Right lobe of liver (tissue), 6 donors: ENCODE measurements at places on chromosomes 4 and X. TPM values are rescaled to one million over a fixed set of nuclear protein-coding genes. Genes with fewer than 3 reads are reported as not detected.

- no peak overlapping the region for H3K27ac ChIP-seq
- H3K36me3 ChIP-seq: no peaks in the 10 kb centered on the region
- no peak for DNase-seq
- no peaks in the 10 kb centered on the region for H3K27me3 ChIP-seq
Observed at GRCh38 chr4:53651156-53651735, 60.0 kb upstream of the LNX1 start.

GRCh38 chrX:2650865-2651264 is 40.2 kb upstream of the CD99 start:
- no peak for DNase-seq
- H3K4me1 ChIP-seq: peaks cover 6% of the 10 kb centered on the region
- H3K4me3 ChIP-seq: no peak overlapping the region
- H3K27ac ChIP-seq: no peak overlapping the region
- H3K27me3 ChIP-seq: no peaks in the 10 kb centered on the region

DNA sequence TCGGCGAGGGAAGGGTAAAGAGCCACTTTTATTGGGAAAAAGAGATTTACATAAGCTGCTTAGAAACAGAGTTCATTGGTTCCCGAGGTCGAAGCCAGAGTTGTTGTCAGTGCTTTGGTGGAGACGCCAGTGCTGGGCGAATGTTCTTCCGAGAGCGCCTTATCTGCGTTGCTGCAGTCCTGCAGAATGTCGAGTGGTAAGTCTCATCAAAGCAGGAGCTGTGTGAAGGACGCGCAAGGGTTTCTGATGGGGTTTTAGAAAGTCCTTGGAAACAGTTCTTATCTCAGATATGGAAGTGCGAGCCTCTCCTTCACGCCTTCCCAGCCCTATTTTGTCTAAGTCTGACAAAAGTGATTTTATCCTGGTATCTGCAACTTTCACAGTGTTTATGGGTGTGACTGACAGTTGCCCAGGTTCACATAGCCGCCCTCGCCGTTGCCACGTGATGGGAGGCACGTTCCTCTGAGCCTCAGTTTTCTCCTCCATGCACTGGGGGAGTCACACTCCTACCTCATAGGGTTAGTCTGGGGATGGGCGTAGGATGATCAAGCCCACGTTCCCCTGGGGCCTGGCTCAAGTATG is 47.3 kb upstream of the NSG1 start:
- H3K4me1 ChIP-seq: no peaks in the 10 kb centered on the region
- no peak overlapping the region for H3K4me3 ChIP-seq
- no peak for DNase-seq
- H3K27me3 ChIP-seq: no peaks in the 10 kb centered on the region

DNA sequence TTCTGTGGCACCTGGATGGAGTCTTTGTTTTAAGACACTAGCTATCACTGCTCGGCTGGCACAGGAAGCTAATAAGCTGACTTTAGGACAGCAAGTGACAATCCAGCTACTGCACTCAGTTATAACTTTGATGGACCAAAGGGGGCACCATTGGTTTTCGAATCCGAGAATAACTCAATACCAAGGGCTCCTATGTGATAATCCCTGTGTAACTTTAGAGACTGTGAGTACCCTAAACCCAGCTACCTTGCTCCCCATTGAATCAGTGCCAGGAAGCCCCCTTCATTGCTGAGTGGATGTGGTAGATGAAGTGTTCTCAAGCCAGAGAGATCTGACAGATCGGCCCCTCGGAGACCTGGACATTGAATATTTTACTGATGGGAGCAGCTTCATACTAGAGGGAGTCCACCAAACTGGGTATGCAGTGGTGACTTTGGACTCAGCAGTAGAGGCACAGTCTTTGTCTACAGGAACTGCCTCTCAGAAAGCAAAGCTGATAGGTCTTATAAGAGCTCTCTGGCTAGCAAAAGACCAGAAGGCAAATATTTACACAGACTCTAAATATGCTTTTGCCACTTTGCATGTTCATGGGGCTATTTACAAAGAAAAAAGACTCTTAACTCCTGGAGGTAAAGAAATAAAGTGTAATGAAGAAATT is 35.5 kb upstream of the UGT2B7 start:
- no peaks in the 10 kb centered on the region for H3K27me3 ChIP-seq
- peak overlapping the region; percentile 9 for H3K27ac ChIP-seq
- no peaks in the 10 kb centered on the region for H3K36me3 ChIP-seq
- H3K4me3 ChIP-seq: no peak overlapping the region
- peaks cover 28% of the 10 kb centered on the region for H3K4me1 ChIP-seq

DNA sequence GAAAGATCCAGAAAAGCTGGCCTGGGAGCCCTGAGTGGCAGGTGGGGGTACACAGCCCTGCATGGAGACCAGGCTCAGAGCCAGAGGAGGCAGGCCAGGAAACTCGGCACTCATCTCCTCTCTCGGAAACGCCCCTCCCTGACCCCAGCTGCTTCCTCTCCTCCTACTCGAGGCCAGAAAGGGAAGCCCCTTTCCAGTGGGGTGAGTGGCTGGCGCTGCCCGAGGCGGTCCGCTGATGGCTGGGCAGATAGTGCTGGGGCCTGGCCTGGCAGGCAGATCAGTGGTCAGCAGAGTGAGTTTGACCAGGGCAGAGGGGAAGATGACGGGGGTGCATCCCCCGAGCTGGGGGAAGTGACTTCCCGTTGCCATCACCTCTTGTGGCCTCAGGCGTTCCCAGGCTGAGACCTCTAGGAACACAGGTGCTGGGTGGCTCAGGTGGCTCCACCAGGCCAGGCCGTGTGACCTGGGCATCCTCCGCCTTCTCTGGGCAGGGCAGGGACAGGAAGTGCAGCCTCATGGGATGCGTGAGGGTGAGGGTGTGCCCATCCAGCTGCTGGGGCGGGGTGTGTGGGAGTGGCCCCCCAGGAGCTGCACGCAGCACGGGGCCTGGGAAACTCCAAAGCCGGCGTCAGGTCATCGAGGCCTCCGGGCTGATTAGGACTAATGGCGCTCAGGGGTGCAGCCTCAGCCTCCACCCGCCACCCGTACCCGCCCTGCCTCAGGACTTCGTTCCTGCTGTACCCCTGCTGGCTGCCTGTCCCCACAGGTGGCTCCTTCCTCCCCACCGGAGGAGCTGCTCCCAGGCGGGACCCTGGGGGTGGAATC is 5.7 kb downstream of the SH3BP2 start:
- H3K27ac ChIP-seq: peak overlapping the region; percentile 54
- peak; percentile 63 for DNase-seq
- no peak overlapping the region for H3K4me3 ChIP-seq

DNA sequence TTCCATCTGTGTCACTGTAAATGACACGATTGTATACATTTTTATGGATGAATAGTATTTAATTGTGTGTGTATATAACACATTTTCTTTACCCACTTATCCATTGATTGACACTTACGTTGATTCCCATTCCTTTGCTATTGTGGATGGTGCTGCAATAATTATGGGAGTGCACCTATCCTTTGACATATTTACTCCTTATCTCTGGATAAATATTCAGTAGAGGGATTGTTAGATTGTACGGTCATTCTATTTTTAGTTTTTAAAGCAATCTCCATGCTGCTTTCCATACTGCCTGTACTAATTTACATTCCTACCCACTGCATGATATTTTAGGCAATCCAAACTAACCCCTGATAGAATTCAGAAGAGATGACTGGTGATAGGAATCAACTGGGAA is 980.1 kb downstream of the FSTL5 start:
- no peaks in the 10 kb centered on the region for H3K27me3 ChIP-seq
- no peaks in the 10 kb centered on the region for H3K36me3 ChIP-seq
- peaks cover 24% of the 10 kb centered on the region for H3K4me1 ChIP-seq
- H3K4me3 ChIP-seq: no peak overlapping the region
- no peak for DNase-seq
- peak overlapping the region; percentile 54 for H3K27ac ChIP-seq

DNA sequence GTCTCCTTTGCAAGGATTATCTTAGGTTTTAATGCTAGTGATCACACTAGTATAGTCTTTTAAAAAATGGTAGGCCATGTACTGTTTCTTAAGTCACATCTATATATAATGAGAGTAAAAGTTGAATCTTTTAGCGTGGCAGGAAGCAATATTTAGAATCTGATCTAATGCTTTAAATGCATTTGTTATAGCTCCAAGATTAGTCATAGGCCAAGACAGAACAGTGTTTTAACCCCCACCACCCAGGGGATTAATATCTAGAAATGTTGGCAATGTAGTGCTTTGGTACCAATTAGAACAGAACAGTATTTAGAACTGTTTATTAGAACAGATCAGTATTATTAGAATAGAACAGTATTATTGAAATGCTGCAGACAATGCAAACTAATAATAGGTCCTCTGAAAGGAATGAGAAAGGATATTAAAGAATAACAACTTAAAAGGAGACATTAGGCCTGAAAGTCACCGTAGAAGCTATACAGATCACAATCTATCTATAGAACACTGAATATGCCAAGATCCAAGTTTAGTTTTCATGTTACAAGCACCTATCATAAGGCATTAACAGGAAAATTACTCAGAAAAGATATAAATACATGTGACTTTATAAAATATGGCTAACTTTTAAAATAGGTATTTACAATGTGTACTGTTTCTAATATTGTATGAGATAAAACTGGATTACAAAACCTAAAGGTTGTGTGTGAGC is 146.2 kb downstream of the NPNT start:
- no peaks in the 10 kb centered on the region for H3K27me3 ChIP-seq
- no peaks in the 10 kb centered on the region for H3K4me1 ChIP-seq
- H3K4me3 ChIP-seq: no peak overlapping the region
- no peak overlapping the region for H3K27ac ChIP-seq

- no peak overlapping the region for H3K4me3 ChIP-seq
- H3K36me3 ChIP-seq: no peaks in the 10 kb centered on the region
- H3K27me3 ChIP-seq: no peaks in the 10 kb centered on the region
- no peak overlapping the region for H3K27ac ChIP-seq
Observed at GRCh38 chr4:39020130-39020529, 12.1 kb downstream of the TMEM156 start.

DNA sequence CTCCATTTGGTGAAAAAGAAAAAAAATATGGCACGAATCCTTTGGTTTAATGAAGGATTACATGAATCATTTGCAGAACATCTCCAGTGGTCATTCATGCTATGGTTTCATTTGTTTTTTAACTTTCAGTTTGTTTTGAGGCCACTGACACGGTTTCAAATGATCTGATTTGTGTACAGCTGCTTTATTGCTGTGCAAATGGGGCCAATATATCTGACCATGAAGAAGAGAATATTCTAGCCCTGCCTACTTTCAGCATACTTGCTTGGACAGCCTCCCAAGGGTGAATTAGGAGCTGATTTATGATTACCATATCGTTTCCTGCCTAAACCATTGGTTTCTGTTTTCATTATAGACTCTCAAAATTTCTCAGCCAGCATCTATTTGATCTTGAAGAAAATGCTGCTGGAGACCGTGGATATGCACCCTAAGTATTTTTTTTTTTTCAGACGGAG is 30.7 kb downstream of the SPARCL1 start:
- H3K4me3 ChIP-seq: no peak overlapping the region
- H3K4me1 ChIP-seq: peaks cover 8% of the 10 kb centered on the region
- H3K27me3 ChIP-seq: no peaks in the 10 kb centered on the region

GRCh38 chrX:132563976-132564375 is 75.1 kb upstream of the MBNL3 start:
- H3K27ac ChIP-seq: no peak overlapping the region
- H3K4me1 ChIP-seq: no peaks in the 10 kb centered on the region
- DNase-seq: no peak
- no peaks in the 10 kb centered on the region for H3K36me3 ChIP-seq
- no peak overlapping the region for H3K4me3 ChIP-seq

- DNase-seq: no peak
- H3K27me3 ChIP-seq: no peaks in the 10 kb centered on the region
- peaks cover 15% of the 10 kb centered on the region for H3K4me1 ChIP-seq
- no peak overlapping the region for H3K4me3 ChIP-seq
Observed at GRCh38 chr4:109798866-109799265, 2.9 kb downstream of the CFI start.

GRCh38 chrX:28966331-28966730 is 379.1 kb downstream of the IL1RAPL1 start:
- H3K27me3 ChIP-seq: no peaks in the 10 kb centered on the region
- H3K4me3 ChIP-seq: no peak overlapping the region
- no peak overlapping the region for H3K27ac ChIP-seq
- no peaks in the 10 kb centered on the region for H3K4me1 ChIP-seq
- DNase-seq: no peak

DNA sequence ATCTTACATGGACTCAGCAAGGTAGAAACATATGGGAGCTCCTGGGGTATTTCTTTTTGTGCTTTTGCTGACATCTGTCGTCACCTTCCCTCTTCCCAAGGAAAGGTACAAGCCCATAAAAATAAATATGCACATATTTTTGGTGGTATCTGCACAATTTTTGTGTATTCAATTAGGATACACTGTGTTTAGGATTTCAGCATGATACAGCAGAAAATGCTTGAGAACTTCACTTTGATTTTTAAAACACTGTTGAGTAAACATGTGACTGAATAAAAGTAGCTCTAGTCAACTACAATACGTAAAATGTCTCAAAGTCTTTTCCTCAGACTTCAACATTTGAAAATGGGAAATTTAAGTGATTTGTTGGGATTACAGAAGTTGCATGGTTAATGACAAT is 99.4 kb upstream of the SPANXC start:
- H3K36me3 ChIP-seq: no peaks in the 10 kb centered on the region
- no peak overlapping the region for H3K4me3 ChIP-seq
- no peaks in the 10 kb centered on the region for H3K4me1 ChIP-seq
- no peak for DNase-seq
- H3K27ac ChIP-seq: no peak overlapping the region

- no peak for DNase-seq
- H3K36me3 ChIP-seq: no peaks in the 10 kb centered on the region
- H3K4me1 ChIP-seq: no peaks in the 10 kb centered on the region
- H3K27me3 ChIP-seq: no peaks in the 10 kb centered on the region
- H3K27ac ChIP-seq: no peak overlapping the region
Observed at GRCh38 chr4:101232074-101232776, 115.1 kb downstream of the PPP3CA start.

GRCh38 chrX:153645921-153646488 is 998 bp upstream of the DUSP9 start:
- H3K4me1 ChIP-seq: no peaks in the 10 kb centered on the region
- H3K27ac ChIP-seq: no peak overlapping the region
- DNase-seq: peak; percentile 54
- H3K36me3 ChIP-seq: no peaks in the 10 kb centered on the region

DNA sequence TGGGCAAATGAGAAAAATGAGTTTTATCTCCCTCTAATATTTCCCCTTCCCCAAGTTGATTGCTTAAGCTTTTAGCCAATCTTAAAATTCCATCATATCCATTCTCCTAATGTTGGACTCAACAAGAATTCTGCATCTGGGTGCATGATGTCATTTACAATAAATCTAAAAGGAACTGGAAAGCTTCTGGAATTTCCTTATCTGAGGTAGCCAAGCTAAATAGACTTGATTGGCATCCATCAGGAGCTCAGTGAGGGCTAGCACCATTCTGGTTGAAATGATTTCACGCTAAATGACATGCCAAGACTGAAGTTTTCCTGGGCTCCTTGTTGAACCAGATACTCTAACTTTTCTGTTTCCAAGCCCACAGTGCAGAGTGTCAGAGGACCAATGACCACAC is 110.3 kb upstream of the SCML1 start:
- H3K27me3 ChIP-seq: no peaks in the 10 kb centered on the region
- H3K4me3 ChIP-seq: no peak overlapping the region
- H3K27ac ChIP-seq: no peak overlapping the region
- DNase-seq: no peak

The ATOH1 gene
- not detected for total RNA-seq

The FGB gene
- 14,721 TPM for total RNA-seq

The HTRA3 gene
- 1.2 TPM for total RNA-seq

The PNCK gene
- not detected for total RNA-seq
